Suppressor macrophage treated with lipopolysaccharide for 4 hours (primary cell): ENCODE measurements at places on chromosomes 13 and 19.

- DNase-seq, result no peak
These were observed 139.2 kb downstream of the SLITRK5 start for GRCh38 chr13:87810391-87810801.

DNA sequence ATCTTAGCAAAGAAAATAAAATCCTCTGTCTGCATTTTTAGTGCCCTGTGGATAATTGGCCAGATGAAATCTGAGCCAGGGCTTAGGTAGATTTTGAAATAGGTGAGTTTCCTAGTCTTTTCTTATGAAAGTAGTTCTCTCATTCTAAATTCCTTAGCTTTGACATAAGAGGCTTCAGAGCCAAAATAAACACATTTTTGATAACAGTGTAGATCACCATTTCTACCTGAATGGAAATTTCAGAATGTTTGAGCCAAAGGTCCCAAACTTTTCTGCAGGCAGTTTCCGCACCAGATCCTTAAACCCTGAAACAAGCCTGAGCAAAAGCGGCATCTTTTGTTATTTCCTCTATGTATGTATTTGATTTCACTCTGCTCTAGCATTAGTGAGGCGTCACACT, 551.2 kb downstream of the EFNB2 start:
- no peak for DNase-seq

- DNase-seq, result no peak
These were observed 843.7 kb downstream of the DIAPH3 start for GRCh38 chr13:59320021-59320420.

- DNase-seq, result no peak
These were observed 112.4 kb upstream of the WASF3 start for GRCh38 chr13:26445092-26445491.

DNA sequence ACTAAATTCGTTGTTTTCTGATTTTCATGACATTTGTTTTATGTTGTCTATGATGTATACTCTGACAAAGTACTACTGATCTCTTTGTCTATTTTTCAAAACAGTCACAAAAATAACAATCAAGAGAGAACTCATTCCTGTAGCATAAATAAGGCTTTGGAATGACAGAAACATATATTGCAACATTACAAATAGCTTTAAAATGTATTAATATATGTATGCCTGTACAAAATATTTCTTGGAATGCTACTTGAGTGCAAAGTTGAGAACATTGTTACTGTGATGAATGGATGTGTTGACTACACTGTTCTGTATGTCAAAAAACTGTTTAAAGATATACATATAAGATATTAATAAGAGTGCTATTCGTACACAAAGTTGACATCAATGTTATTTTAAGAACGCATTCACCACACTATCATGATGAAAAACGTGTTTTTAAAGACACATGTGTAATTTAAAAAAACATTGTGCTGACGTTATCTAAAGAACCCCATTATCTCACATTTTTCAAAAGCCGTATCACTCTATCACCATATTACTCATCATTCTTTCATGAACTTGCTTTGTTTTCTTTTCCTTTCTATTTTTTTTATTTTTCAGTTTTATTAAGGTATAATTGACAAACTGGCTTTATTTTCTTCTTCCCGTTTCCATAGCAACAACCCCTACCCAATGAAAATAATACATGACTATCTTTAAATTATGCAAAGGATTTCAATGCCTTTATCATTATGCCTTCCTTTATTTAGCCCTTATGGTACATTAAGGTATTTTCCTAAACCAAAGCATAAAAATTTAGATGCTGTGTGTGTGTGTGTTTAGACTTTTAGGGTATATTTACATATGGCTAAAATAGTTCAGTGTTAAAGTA, 918.8 kb downstream of the SLITRK1 start:
- DNase-seq, result no peak

GRCh38 chr13:53151336-53152056, 122.9 kb downstream of the OLFM4 start:
- peak; percentile 57 for DNase-seq

DNA sequence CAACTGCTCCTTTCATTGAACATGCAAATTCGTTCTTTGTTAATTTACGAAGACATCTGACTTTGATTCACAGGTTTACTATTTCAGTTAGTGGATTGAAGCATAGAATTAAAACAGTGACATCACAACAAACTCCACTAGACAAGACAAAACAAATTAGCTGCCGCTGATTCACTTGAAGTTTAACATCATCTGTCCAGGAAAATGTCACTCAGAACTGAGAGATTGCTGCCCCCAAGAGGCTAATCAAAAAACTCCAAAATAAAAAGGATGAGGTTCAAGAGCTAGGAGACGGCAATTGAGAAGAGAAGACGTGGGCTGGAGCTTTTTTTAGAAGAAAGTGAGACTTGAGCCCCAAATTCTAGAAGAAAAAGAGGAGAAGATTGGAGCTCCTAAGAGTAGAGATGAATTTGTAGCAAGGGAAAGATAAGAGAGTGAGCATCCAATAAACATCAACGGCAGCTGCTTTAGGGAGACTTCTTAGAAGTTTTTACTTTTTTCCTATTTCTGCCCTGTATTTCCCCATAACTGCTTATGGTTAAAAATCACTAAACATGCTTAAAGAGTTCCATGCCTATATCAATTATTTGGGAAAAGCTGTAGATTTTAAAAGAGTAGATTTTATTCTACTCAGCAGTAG, 40.8 kb upstream of the TPP2 start:
- DNase-seq, result peak; percentile 28

DNA sequence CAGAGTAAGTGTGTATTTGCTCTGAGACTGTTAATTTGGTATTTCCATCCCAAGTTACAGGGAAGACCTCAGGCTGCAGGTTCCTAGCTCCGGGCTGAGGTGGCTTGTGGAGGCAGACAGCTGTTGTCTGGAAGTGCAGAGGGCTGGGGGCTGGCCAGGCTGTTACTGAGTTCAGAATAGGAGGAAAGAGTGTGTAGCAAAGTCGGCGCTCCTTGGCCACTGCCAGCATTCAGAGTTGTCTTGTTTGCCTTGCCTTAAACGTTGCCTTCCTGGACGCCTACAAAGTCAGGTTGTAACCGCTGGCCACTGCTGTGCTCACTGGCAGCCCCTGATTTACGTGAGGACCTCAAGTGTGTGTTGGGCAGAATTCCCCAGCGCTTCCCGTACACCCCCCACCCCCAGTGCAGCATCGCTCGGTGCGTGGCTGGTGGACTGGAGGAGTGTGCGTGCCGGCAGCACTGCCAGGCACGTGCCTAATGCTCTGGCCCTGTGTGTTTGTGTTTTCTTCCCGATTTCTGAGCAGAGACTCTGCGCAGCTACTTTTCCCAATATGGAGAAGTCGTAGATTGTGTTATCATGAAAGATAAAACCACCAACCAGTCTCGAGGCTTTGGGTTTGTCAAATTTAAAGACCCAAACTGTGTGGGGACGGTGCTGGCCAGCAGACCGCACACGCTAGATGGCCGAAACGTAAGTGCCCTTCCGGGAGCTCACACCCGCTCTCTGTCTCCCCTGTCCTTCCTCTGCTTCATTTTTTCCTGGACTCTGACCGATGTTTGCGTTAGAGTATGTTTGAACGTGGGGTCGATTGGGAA, 10.5 kb downstream of the DAZAP1 start:
- DNase-seq, result no peak

DNA sequence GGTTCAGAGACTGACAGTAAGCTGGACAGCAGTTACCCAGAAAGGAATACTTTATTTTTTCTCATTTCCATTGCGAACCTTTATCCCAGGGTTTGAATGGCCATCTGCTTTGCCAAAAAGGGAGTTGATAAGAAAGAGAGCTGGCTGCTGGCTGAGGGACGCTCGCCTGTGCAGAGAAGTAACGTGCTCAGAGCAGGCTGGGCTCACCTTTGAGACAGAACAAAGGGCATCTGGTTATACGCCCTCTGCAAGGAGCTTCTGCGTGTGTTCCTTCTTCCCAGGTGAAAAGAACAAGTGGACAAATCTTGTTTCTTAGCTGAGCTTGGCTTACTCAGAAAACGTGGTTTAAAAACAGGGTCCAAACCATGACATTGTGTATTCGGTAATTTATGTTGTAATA, 47.4 kb downstream of the EFNB2 start:
- DNase-seq, result no peak

- DNase-seq, result no peak
These were observed 21.9 kb downstream of the CILP2 start for GRCh38 chr19:19559931-19560330.

GRCh38 chr13:76797361-76797760, 88.8 kb downstream of the KCTD12 start:
- no peak for DNase-seq

DNA sequence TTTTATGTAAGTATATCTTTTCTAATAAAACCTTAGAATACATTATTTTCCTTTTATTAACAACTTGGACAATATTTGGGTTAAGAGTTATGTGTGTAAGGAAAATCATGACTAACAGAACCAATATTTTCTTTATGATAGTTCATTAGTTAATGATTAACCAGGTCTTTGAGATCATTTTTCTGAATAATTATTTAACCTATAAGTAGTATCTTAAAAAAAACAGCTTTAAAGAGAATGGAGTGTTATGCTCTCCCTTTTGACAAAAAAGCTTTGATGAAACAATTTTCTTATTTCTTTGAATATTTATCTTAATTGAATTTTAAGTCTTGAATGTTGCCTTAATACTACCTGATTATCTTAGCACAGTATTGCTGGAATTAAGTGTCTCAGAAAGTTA, 3.8 kb downstream of the SLAIN1 start:
- no peak for DNase-seq

GRCh38 chr19:14114854-14115253, 2.7 kb downstream of the PRKACA start:
- DNase-seq, result peak; percentile 88

GRCh38 chr13:71828117-71828516, 38.9 kb downstream of the DACH1 start:
- no peak for DNase-seq

DNA sequence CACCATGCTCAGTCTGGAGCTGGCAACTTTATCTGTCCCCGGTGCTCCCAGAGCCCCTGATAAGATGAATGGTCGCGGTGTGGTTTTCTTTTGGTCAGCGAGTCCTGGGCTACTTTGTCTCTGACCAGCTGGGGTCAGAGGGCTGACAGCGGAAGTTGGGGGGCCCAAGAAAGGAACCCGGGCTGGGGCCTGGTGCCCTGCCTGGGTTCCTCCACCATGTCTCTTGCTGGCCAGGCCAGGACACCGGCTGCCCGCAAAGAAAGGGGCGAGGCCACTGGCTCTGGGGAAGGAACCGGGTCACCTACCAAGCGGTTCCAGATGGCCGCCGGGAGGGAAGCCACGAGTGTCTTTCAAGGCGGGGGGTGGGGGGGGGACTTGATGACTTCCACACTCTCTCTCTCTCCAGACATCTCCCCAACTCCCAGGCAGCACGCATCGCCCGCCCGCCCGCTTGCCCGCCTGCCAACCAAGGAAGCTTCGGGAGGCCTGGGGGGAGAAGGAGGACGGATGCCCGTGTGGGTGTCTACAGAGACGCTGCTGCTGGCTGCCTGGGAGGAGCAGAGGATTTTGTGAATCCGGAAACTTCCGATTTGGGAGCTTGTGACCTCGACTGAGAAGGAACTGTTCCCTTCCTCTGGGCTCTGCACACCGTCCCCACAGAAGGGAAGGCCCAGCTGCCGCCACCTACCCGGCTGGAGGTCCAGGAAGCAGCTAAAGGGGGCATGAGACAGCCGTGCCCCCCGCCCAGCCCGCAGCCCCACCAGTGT, 1.1 kb downstream of the PIP5K1C start:
- DNase-seq, result peak; percentile 82

DNA sequence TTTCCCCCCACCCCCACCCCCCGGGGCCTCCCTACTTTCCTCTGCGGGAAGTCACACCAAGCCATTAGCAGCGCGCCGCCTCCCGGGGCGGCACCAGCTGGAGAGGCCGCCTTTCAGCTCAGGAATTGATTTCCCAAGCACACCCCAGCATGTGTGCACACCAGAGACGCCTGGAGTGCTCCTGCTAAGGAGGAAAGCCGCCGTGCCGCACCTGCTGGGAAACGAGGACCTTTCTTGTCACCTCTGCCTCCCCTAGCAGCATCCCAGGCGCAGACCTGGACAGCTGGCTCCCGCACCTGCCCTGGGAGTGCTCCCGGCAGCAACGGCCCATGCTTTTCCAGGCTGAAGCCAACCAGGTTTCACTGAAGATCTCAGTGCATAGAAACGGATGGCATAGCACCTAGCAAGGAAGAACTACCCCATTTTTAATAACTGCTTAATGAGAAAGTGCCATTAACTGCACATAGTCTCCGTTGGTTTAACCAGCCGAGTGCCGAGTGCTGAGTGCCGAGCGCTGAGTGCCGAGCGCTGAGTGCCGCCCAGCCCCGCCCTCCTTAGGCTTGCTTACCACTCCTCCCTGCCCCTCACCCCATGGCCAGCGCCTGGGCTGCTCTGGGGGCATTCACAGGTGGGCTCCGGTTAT, 165.0 kb downstream of the USP12 start:
- no peak for DNase-seq

GRCh38 chr19:55611983-55612645, 6.7 kb downstream of the ZNF865 start:
- no peak for DNase-seq

DNA sequence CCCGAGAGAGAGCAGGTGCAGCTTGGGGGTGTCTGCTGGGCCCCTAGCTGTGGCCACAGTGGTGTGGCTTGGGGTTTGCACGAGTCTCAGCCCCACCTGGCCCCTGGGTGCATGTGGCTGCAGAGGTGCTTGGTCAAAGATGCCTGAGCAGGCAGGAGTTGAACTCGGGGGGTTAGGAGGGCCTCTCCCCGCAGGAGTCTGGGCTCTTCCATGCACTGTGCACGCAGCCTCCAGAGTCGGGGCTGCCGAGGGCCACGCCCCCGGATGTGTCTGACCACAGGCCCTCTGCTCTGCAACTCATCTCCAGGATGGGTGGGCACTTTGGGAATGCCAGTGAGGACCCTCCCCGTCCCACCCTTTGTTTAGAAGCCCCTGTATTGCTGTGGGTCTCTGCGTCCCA, 91.5 kb upstream of the MCF2L start:
- DNase-seq, result no peak

- no peak for DNase-seq
These were observed 31.9 kb downstream of the PTPRS start for GRCh38 chr19:5308451-5309437.

DNA sequence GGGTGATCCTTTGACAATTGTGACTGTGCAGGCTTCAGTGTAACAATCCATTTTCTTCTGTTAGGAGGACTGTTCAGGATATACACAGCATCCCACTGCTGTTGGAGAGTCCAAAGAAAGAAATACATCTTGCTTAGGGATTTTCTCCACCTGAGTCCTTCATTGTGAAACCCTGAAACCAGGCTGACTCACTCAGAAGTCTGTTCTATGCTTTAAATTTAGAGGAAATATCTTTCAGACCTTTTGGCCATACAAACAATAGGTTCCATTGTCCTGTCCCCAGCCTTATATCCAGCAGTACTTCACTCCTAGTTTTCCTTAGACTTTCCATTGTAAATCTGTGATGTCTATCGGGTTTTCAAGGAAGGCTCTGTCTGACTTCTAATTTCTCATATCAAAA, 379.1 kb downstream of the SUCLA2 start:
- no peak for DNase-seq
